ENCODE measurements at places on chromosomes 16 and 17.

GRCh38 chr16:47565454-47565853 is 104.3 kb downstream of the PHKB start:
- peak; percentile 93 for DNase-seq

- DNase-seq: no peak
Observed at GRCh38 chr16:12548270-12548983, 255.3 kb downstream of the CPPED1 start.

- DNase-seq: no peak
Observed at GRCh38 chr17:5915337-5915736, 154.8 kb upstream of the WSCD1 start.

DNA sequence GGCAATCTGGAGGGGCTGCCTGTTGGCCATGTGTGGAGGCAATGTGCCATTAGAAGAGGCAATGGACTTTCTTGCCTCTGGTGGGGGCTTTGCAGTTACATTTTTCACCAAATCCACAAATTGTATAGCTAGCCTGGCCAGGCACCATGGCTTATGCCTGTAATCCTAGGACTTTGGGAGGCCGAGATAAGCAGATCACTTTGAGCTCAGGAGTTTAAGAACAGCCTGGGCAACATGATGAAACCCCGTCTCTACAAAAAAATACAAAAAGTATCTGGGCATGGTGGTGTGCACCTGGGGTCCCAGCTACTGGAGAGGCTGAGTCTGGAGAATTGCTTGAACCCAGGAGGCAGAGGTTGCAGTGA is 2.7 kb upstream of the RNF112 start:
- DNase-seq: no peak

- DNase-seq: no peak
Observed at GRCh38 chr17:75151930-75152329, 2.4 kb downstream of the JPT1 start.

DNA sequence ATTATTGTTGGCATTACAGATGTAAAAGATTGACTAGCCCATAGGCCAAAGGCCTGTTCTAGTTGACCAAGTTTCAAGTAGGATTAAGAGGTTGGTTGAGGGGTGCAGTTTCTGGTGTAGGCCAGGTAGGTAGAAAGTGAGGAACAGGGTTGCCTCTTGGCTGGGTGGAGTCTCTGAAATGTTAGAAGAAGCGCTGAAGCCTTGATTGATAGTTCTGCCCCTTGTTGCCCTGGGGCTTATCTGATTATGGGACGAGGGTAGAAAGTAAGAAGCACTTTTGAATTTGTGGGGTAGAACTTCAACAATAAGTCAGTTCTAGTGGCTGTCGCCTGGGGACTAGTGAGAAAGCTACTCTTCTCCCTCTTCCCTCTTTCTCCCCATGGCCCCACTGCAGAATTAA is 6.2 kb downstream of the BCL6B start:
- no peak for DNase-seq

- DNase-seq: no peak
Observed at GRCh38 chr17:50589095-50589705, 28.7 kb downstream of the CACNA1G start.

GRCh38 chr16:46772463-46772862 is 24.3 kb upstream of the MYLK3 start:
- no peak for DNase-seq

GRCh38 chr17:16423226-16423872 is 8.0 kb downstream of the TRPV2 start:
- no peak for DNase-seq

DNA sequence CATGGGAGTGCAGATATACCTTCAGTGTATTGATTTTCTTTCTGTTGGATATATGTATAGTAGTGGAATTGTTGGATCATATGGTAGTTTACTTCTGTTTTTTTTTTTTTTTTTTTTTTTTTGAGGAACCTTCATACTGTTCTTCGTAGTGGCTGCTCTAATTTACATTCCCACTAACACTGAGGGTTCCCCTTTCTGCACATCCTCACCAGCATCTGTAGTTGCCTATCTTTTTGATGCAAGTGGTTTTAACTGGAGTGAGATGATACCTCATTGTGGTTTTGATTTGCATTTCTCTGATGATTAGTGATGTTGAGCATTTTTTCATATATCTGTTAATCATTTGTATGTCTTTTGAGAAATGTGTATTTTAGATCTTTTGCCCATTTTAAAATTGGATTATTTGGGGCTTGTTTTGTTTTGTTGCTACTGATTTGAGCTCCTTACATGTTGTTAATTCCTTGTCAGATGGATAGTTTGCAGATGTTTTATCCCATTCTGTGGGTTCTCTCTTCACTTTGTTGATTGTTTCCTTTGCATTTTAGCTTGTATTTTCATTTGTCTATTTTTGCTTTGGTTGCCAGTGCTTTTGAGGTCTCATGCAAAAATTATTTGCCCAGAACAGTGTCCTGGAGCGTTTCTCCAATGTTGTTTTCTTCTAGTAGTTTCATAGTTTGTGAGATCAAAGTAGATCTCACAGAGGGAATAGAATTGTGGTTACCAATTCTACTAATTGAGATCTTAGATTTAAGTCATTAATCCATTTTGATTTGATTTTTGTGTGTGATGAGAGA is 25.0 kb upstream of the BCAS3 start:
- DNase-seq: peak; percentile 44

- DNase-seq: no peak
Observed at GRCh38 chr17:50771991-50772785, 4.9 kb upstream of the ANKRD40CL start.

- no peak for DNase-seq
Observed at GRCh38 chr16:20899071-20899470, 1.1 kb downstream of the DCUN1D3 start.

DNA sequence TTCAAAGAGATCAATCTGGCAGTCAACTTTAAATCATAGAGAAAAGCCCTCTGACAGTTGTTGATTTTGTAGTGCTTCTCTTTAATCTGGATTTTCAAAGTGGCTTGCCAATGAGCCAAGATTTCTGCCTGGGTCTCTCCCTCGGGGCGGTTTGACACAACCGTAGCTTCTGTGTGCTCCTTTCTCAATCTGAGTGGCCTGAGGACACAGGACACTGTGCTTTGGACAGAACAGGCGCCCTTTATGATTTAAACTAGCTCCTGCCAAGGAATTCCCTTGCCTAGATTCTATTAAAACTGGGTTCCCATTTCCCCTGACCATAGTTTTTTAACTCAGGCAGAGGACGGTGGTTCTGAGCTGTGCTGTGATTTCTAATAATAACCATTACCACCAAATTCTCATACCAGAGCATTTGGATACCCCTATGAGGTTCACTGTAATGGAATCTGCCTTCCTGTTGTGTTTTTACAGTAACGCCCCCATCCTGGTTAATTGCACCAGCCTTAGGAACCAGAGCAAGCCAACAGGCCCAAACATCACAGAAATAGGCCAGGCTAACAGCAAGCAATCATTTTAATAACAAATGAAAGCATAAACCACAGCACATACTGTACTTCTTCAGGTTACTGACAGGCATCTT is 4.0 kb downstream of the ZFHX3 start:
- no peak for DNase-seq

DNA sequence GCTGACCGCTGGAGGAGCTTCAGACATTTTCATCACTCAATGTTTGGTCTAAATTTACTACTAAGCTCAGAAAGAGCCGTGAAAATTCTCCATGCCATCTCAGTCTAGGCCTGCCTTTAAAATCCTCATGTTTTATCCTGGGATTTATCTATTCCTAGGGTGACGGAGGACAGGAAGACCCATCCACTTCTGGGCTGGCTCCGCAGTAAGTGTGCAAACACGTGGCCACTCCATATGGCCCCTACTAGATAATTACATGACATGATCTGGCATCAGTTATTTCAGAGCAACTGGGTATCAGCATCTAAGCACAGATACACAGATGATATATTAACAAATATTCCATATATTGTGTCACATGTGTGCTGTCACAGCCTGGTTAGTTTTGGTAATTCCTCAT is 77.8 kb upstream of the HS3ST4 start:
- no peak for DNase-seq

- DNase-seq: no peak
Observed at GRCh38 chr16:47888142-47888541, 267.7 kb downstream of the ABCC12 start.

- no peak for DNase-seq
Observed at GRCh38 chr17:28527181-28527681, 21.1 kb downstream of the FOXN1 start.

DNA sequence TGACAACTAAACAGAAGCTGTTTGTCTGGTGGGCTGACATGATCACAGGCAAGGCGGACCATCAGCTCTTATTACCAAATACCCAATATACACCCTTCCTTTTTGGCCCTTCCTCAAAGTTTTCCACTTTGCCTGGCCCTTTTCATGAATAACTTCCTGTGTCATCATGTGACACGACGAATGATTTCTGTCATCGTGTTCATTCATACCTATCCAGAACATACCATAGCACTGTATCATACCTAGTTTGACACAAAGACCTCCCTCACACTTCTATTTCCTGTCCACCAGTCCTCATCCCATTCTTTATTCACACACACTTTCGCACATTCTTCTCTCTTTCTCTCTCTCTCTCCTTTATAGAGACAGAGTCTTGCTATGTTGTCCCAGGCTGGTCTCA is 131.8 kb downstream of the STX8 start:
- no peak for DNase-seq

- DNase-seq: no peak
Observed at GRCh38 chr17:65664266-65664665, 102.8 kb upstream of the AXIN2 start.
